ENCODE measurements at places on chromosomes 16 and 17.

DNA sequence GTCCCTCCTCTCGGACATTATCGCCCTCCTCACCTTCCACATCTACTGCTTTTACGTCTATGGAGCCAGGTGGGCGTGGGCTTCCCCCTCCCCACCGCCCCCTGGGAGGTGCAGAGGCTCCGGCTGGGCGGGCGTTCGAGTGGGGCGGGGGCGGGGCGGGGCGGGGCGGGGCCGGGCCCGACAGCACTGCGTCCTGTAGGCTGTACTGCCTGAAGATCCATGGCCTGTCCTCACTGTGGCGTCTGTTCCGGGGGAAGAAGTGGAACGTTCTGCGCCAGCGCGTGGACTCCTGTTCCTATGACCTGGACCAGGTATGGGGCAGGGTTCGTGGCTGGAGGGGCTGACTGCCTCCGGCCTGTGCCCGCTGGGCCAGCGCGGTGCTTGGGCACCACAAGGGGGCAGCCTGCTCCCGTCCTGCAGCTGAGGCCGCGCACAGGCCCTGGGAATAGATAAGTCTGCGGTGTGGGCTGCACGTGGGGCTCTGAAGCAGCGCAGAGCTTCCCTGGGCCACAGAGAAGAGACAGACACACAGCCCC is 9.2 kb downstream of the PIGQ start:
- no peak for DNase-seq

- DNase-seq: no peak
These were observed 21.4 kb upstream of the MAP3K14 start for GRCh38 chr17:45338023-45338781.

DNA sequence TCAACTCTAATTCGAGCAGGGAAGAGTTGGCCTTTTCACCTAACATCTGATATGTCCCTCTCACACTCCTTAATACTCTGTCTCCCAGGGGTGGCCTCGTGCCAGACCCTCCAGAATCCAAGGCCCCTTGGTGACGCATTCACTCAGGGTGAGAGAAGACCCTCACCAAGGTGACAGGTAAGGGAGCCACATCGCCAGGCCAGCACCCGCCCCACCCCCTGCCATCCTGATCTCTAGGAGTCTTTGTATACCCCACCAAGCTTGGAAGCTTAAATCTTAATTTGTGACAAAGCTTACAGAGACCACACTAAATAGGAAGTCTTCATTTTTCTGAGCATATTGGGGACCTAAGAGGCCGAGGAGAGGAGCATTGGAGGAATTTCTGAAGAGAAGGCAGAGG is 286.1 kb downstream of the IRF8 start:
- no peak for DNase-seq

DNA sequence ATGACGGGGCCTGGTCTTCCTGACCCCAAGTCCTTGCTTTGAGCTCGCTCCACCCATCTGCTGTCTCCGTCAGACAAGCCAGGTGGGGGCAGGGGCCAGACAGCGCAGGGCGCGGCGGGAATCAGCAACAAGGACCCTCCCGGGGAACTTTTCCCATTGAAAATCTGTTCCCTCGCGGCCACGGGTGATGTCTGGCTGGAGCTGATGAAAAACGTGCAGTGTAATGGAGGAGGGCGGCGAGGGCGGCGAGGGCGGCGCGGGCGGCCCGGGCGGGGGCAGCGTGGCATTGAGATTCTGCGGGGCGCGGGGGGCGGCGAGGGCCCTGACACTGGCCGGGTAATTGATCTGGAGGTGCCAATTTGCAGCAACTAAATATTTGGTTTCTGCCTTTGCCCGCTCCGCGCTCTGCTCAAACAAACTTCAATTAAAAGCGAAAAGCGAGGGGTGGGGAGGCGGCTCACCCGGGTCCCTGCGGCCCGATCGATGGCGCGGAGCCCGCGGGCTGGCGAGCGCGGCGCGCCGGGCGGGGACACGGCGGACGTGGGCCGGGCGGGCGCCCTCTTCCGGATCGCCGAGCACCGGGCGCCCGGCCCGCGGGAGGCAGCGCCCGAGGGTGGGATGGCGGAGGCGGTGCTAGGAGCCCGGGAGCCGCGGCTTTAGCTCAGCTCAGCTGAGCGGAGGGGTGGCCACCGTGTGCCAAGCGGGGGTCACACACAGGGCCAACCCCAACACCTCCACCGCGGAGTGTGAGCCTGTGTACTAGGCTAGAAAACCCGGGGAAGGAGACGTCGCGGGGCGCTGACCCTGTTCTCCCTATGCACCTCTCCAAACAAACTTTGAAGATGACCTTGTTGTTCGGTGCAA is 32.4 kb downstream of the DCAKD start:
- no peak for DNase-seq

DNA sequence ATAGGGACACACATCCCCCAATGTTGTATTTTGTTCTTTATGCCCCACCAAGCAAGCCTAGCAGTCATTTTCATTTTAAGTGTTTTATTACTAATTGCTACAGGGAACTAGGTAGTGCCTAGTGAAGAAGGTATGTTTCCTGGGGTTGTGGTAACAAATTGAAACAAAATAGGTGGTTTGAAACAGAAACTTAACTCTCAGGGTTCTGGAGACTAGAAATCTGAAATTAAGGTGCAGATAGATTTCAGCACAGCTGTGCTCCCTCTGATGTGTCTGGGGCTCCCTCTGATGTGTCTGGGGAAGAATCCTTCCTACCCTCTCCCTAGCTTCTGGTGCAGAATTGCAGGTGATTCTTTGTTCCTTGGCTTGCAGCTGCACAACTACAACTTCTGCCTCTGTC is 390.1 kb downstream of the ZFHX3 start:
- no peak for DNase-seq

DNA sequence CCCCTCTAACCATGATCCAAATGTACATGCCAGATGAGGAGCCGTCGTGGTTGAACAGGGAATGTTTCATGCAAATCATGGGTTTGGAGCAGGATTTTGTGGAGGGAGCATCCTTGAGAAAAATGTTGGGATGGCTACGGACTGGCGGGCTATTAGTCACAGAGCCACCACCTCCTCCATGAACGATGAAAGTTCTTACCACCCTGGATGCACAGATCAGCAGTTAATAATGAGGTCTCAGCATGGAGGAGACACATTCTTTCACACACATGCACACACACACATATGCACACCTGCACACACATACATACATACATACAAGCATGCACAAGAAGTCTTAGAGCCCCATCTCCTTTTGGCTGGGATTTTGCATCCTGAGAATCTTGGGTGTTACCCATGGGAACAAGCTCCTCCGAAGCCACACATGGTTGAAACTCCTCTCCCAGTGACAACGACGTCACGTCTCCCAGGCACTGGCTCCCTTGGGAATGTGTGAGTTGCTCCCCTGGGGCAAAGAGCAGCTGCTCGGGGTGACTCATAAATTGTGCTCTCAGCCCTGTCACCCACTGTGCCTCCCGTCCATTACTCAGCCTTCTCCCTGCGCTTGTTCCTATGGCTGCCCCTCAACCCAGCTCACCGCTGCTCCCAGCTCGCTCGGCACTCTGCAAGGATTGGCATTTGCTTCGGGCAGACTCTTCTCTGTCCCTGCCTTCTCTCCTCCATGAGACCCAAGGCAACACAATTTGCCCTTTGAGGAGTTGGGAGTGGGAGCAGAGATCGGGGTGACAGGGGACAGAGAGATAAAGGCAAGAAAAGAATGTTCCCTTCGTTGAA is 344.6 kb downstream of the SOX9 start:
- DNase-seq: no peak

GRCh38 chr17:1047177-1047878 is 50.4 kb downstream of the TIMM22 start:
- DNase-seq: no peak
